ENCODE measurements at places on chromosomes 3 and 15. TPM values are rescaled to one million over a fixed set of nuclear protein-coding genes. Genes with fewer than 3 reads are reported as not detected.

HHATL gene
- total RNA-seq, result not detected

CPNE9 gene
- not detected for total RNA-seq

WWTR1 gene
- 30.3 TPM for total RNA-seq

PPARG gene
- 21.9 TPM for total RNA-seq

RBP2 gene
- total RNA-seq, result not detected

SV2B gene
- not detected for total RNA-seq

BDH1 gene
- 3.1 TPM for total RNA-seq

MCTP2 gene
- total RNA-seq, result 8.6 TPM

GNAI2 gene
- 867 TPM for total RNA-seq

SLC6A1 gene
- not detected for total RNA-seq

DNA sequence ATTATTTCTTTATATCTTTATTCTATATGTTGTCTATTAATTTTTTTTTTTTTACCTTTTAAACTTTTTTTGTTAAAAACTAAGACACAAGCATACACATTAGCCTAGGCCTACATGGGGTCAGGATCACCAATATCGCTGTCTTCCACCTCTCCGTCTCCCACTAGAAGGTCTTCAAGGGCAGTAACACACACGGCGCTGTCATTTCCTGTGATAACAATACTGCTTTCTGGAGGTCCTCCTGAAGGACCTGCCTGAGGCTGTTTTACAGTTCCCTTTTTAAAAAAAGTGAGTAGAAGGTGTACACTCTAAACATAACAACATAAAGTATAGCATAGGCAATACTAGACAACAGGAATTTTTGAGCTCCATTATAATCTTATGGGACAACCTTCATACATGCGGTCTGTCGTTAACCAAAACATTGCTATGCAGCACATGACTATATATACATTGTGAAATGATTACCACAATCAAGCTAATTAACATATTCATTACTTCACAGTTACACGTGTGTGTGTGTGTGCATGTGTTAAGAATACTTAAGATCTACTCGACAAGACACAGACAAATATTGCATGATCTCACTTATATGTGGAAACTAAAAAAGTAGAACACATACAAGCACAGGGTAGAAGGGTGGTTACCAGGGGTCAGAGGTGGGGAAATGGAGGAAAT, 20.8 kb downstream of the RAB6B start:
- peaks cover 25% of the 10 kb centered on the region for H3K27me3 ChIP-seq
- H3K27ac ChIP-seq, result no peak overlapping the region
- no peak overlapping the region for H3K4me3 ChIP-seq
- no peak for DNase-seq
- no peaks in the 10 kb centered on the region for H3K36me3 ChIP-seq
- no peaks in the 10 kb centered on the region for H3K4me1 ChIP-seq

DNA sequence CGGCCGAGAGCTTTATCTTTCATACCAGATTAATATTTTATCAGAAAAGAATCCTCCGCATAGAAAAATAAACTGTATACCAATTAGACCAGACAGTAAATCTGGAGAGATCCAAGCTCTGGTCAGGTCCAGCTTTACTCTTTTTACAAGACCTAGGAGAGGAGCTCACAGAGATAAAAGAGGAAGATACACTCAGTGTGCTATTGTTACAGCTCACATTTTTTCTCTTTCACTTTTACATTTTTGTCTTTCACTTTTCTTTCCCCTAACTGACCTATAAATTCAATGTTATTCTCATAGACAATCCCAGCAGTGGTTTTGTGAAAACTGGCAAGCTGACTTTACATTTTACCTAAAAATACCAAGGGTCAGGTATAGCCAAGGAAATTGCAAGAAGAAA, 55.8 kb downstream of the GUCA1C start:
- no peak overlapping the region for H3K4me3 ChIP-seq
- H3K4me1 ChIP-seq, result no peaks in the 10 kb centered on the region
- H3K27ac ChIP-seq, result no peak overlapping the region
- H3K36me3 ChIP-seq, result no peaks in the 10 kb centered on the region
- no peak for DNase-seq

DNA sequence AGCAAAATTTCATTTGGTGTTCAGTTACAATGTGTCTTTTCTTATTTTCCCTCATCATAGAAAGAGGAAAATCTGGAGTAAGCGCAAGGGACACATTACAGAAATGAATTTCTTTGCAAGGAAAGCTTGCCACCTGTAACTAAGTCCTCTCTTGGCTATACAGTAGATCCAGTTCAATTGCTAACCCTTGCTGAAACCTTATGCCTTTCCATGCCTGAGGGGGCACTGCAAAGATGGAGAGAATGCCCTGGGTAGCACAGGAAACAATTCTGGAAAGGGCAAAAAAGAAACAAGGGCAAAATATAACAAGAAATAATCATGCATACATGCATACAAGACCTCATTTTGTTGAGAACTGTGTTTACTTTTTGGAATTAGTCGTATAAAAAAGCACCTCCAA, 4.3 kb downstream of the CADM2 start:
- no peak for DNase-seq
- H3K4me1 ChIP-seq, result no peaks in the 10 kb centered on the region
- no peak overlapping the region for H3K27ac ChIP-seq
- H3K27me3 ChIP-seq, result peaks cover 8% of the 10 kb centered on the region

- peaks cover 3% of the 10 kb centered on the region for H3K36me3 ChIP-seq
- peaks cover 10% of the 10 kb centered on the region for H3K4me1 ChIP-seq
- H3K4me3 ChIP-seq, result no peak overlapping the region
These were observed 4.1 kb downstream of the ZNF609 start for GRCh38 chr15:64464276-64465005.

DNA sequence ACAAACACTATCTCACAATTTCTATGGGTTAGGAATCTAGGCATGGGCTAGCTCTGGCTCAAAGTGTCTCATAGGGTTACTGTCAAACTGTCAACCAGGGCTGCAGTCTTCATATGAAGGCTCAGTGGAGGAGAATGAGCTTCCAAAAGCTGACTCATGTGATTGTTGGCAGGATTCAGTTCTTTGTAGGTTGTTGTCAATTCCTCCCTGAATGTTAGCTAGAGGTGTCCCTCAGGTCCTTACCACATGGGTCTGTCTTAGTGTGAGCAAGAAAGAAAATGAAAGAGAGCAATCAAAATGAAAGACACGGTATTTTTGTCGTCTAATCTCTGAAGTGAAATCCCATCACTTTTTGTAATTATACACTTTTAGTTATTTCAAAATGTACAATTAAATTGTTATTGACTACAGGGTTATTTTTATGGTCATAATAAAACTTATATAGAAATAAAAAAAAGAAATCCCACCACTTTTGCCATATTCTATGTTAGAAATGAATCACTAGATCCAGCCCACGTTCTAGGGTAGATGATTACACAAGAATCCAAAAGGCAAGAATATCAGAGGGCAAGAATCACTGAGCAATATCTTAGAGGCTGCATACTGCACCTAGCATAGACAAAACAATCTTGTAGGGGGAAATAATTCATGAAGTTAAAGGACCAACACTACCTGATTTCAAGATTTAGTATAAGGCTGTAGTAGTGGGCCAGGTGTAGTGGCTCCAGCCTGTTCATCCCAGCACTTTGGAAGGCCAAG, 8.4 kb downstream of the ACSBG1 start:
- no peak overlapping the region for H3K27ac ChIP-seq
- H3K27me3 ChIP-seq, result peaks cover 38% of the 10 kb centered on the region
- no peak for DNase-seq

DNA sequence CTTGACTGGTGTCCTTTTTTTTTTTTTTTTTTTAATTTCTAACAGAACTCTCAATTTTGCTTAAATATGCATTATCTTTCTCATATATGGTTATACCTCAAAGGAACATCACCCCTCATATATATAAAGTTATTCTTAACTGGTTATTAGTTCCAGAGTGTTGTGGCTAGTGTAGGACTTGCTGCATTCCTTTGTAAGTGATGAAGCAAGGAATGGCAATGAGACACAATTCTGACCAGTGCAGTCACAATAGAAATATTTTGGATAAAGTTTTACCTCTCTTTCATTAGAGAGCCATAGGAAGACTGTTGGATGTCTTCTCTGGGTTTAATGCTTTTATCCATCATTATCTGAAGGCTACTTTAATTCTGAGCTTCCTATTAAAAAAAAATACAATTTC, 75.5 kb upstream of the CBLB start:
- no peak overlapping the region for H3K27ac ChIP-seq
- DNase-seq, result peak; percentile 58
- H3K4me3 ChIP-seq, result no peak overlapping the region
- H3K4me1 ChIP-seq, result peaks cover 1% of the 10 kb centered on the region
- H3K36me3 ChIP-seq, result no peaks in the 10 kb centered on the region

- no peak overlapping the region for H3K4me3 ChIP-seq
- H3K27me3 ChIP-seq, result no peaks in the 10 kb centered on the region
- no peaks in the 10 kb centered on the region for H3K36me3 ChIP-seq
- no peaks in the 10 kb centered on the region for H3K4me1 ChIP-seq
These were observed 112.7 kb downstream of the STAC start for GRCh38 chr3:36493051-36493450.

- no peaks in the 10 kb centered on the region for H3K36me3 ChIP-seq
- H3K4me1 ChIP-seq, result no peaks in the 10 kb centered on the region
- DNase-seq, result no peak
- no peaks in the 10 kb centered on the region for H3K27me3 ChIP-seq
These were observed 479.0 kb downstream of the AGBL1 start for GRCh38 chr15:86558686-86559085.

GRCh38 chr3:49346797-49347251, 7.0 kb upstream of the USP4 start:
- peak; percentile 69 for DNase-seq
- H3K4me3 ChIP-seq, result no peak overlapping the region
- no peak overlapping the region for H3K27ac ChIP-seq
- peaks cover 12% of the 10 kb centered on the region for H3K4me1 ChIP-seq

DNA sequence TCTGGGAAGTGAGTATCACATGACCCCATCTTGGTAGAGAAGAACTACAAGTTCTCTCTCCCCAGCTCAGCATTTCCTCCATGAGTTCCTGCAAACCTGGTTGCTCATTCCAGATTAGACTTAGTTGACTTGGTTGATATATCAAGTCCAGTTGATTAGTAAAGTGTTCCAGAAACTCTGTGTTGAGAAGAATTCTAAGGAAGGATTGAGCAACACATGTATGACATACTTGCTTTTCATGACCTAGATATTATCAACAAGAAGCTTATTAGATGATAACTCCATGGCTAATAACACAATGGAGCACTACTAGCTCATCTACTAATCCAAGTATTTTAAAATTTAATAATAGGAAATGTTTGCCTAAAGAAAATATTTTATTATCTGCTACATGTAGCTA, 6.4 kb upstream of the EID1 start:
- peak; percentile 20 for DNase-seq
- no peaks in the 10 kb centered on the region for H3K36me3 ChIP-seq
- no peaks in the 10 kb centered on the region for H3K27me3 ChIP-seq
- no peak overlapping the region for H3K27ac ChIP-seq

DNA sequence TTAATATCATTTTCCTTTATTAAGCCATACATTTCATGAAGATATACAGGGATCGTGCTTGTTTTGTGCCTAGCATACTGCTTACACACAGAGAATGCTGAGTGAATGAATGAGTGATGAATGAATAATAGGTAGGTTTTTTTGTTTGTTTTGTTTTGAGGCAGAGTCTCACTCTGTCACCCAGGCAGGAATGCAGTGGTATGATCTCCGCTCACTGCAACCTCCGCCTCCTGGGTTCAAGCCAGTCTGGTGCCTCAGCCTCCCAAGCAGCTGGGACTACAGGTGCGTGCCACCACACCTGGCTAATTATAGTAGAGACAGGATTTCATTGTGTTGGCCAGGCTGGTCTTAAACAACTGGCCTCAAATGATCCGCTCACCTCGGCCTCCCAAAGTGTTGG, 400.0 kb downstream of the ROBO1 start:
- no peak overlapping the region for H3K27ac ChIP-seq
- H3K4me1 ChIP-seq, result peaks cover 6% of the 10 kb centered on the region
- H3K36me3 ChIP-seq, result no peaks in the 10 kb centered on the region
- H3K27me3 ChIP-seq, result no peaks in the 10 kb centered on the region
- DNase-seq, result no peak
- no peak overlapping the region for H3K4me3 ChIP-seq

GRCh38 chr15:99333981-99334380, 82.7 kb downstream of the LRRC28 start:
- DNase-seq, result no peak
- H3K36me3 ChIP-seq, result 0 out of 2 replicates have a peak, but pooled peaks cover 1% of the 10 kb centered on the region
- no peak overlapping the region for H3K27ac ChIP-seq
- 0 out of 2 replicates have a peak, but pooled peaks cover 1% of the 10 kb centered on the region for H3K4me1 ChIP-seq
- H3K27me3 ChIP-seq, result no peaks in the 10 kb centered on the region
- H3K4me3 ChIP-seq, result no peak overlapping the region

DNA sequence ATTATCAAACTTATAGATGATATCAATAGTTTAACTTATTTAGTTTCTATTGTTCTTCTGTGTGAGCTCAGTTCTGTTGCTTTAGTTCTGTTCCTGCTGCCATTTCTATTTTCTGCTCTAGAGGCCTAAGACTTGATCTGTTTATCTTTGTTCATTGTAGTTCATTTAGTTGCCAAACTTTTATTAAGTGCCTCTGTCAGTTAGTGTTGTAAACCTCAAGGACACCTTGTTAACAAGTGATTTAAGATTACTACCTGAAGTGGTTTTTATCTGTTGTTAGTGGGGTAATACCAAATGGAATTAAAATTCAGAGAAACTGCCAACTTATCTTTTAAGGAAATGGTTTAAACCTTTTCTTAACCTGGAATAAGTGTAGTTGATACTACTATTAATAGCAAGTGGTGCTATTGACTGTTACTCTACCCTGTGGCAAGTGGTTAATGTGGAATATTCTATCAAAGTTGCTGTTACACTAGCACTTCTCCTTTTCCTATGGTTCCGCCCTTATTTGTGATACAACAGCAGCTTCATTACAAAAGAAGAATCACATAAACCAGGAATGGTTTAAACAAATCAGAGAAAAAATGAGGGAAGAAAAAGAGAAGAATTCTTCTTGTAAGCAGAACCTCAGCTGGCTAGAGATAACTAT, 500.6 kb upstream of the GOLIM4 start:
- H3K36me3 ChIP-seq, result no peaks in the 10 kb centered on the region
- no peak for DNase-seq

DNA sequence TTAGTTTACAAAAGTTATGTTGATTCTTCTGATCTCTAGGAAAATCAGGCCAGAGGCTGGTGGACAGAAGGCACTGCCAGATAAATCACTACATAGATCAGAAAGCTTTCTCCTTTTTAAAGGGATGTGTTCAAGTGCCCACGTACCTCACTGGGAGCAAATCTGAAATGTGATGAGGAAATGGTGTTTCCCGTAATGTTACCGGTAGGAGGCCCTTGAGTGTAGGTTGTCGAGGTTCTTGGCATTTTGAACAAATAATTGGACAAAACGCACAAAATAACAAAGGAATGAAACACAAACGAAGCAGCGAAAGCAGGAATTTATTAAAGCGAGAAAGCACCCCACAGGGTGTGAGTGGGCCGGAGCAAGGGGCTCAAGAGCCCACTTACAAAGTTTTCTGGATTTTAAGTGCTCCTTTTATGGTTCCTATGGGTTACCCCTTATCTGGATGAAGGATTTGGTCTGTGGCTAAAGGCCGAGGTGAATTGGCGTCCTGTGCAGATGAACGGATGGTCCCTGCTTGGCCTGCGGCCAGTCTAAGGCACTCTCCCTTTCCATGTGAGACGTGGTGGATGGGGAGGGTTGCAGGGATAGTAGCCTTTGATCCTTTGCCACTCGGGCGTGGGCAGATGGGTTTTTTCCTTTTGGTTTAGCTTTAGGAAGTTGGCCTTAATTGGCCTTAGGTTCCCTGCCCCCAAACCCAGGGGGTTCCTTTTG, 1.0 kb downstream of the SNX1 start:
- no peaks in the 10 kb centered on the region for H3K27me3 ChIP-seq
- peak overlapping the region; percentile 84 for H3K27ac ChIP-seq
- peak overlapping the region; percentile 92 for H3K4me3 ChIP-seq
- peak; percentile 43 for DNase-seq
- H3K36me3 ChIP-seq, result no peaks in the 10 kb centered on the region
